SJCRH30 (cell line): ENCODE measurements at places on chromosomes 11 and 22. TPM values are rescaled to one million over a fixed set of nuclear protein-coding genes. Genes with fewer than 3 reads are reported as not detected.

- no peak for DNase-seq
Measured at GRCh38 chr11:78472382-78472781, 54.8 kb upstream of the GAB2 start.

- no peak for DNase-seq
Measured at GRCh38 chr22:50146439-50147238, 23.9 kb upstream of the PANX2 start.

- DNase-seq, result peak; percentile 78
Measured at GRCh38 chr11:102452461-102453301, at the start of gene TMEM123. Gene TMEM123 (minus strand): TSS chr11:102452765. CDS start chr11:102452623, 142 bp downstream.

DNA sequence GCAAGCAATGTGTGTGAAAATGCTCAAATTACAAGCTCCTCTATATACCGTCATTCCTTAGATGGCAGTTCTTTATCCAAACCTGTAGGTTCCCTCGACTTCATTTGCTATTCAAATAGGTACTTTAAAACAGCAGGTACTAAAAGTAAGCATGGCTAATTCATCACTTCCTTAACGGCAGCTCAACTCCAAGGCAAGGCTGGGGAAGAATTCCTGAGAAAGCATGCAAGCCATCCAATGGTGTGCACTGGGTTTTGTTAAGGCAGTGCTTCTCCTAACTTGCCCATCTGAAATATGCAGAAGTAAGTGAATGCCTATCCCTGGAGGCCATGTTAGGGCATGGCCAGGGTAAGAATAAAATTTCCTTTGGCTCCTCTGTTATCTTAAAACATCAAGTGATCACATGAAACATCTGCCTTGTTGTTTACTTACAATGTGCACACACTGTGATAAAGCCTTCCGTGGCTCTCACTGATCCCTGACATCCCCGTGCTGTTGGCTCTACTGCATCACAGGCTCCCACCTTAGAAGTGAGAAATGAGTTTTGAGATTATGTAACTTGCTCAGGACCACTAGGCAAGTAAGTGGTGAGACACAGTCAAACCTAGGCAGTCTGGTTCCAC lies 52.1 kb downstream of the SMCO4 start:
- no peak for DNase-seq

DNA sequence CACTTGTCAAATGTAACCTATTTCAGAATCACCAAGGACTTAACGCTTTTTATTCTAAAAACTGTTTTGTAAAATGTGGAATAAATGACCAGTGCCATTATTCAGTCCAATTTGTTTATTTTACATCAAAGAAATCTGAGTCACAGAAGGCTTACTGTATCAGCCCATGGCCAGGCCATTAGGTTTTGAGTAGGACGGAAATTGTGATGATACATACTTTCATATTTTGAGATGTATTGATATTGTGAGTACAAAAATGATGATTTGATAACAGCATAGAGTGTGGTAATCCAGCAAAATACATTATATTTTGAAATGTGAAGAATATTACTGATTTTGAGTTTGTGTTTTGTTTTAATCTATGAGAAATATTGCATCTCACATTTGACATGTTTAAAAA lies 81.1 kb downstream of the PIWIL3 start:
- no peak for DNase-seq

- DNase-seq, result no peak
Measured at GRCh38 chr22:39388261-39389011, 11.1 kb upstream of the TAB1 start.

GRCh38 chr11:125371431-125371935 lies 124.6 kb downstream of the FEZ1 start:
- no peak for DNase-seq

DNA sequence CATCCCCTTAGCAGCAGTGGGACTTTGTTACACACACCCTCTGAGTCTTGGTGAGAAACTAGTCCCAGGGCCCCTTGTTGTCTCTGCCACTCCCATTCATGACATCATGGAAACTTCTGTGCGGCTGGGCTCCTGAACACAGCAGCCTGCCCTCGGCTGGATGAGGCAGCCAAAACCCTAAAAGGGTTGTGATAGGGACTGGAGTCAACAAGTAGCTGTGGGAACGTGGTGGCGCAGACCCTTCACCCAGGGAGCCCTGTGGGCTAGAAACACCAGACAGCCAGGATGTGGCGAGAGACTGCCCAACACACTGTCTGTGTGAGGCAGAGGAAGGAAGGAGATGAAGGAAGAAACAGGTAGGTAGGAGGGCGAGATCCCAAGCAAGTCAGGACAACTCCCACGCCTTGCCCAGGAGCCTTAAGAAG lies 3.9 kb downstream of the CD3D start:
- DNase-seq, result no peak

GRCh38 chr11:107570015-107570414 lies 4.5 kb upstream of the ALKBH8 start:
- DNase-seq, result no peak

GRCh38 chr22:38631724-38632123 lies 24.5 kb downstream of the FAM227A start:
- DNase-seq, result no peak

GRCh38 chr11:12246147-12246546 lies 131.2 kb upstream of the PARVA start:
- DNase-seq, result no peak

- DNase-seq, result peak; percentile 22
Measured at GRCh38 chr11:70732023-70732880, 333.9 kb downstream of the CTTN start.

GRCh38 chr22:26735019-26735409 lies 77.6 kb downstream of the MIAT start:
- DNase-seq, result peak; percentile 28

DNA sequence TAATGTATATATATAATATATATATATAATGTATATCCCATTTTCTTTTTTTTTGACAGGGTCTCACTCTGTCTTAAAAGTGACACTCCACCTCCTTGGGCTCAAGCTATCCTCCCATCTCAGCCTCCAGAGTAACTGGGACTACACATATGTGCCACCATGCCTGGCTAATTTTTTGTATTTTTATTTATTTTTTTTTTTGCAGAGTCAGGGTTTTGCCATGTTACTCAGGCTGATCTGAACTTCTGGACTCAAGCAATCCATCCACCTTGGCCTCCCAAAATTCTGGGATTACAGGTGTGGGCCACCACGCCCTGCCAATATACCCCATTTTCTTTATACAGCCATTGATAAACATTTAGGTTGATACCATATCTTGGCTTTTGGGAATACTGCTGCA lies 33.9 kb upstream of the SLC22A24 start:
- no peak for DNase-seq

- peak; percentile 92 for DNase-seq
Measured at GRCh38 chr11:64246871-64247728, at the start of gene PPP1R14B. Gene PPP1R14B (minus strand): TSS chr11:64246943. CDS start chr11:64246673, 270 bp downstream.

FADD gene
- total RNA-seq, result 17.7 and 17.9 TPM in 2 replicates

ATG2A gene
- 6.2 and 7.4 TPM in 2 replicates for total RNA-seq

SLC35C1 gene
- 2.5 and 3.3 TPM in 2 replicates for total RNA-seq

CBLIF gene
- total RNA-seq, result not detected in 2 replicates

CDC42BPG gene
- total RNA-seq, result 0.03 and 0.10 TPM in 2 replicates
